SHP77 (cell line): ENCODE measurements at places on chromosomes 6 and 20.

- DNase-seq: peak; percentile 82
Observed at GRCh38 chr20:2523919-2524708, 12.3 kb upstream of the TMC2 start.

- no peak for DNase-seq
Observed at GRCh38 chr6:169162752-169163407, 90.8 kb downstream of the THBS2 start.

- DNase-seq: no peak
Observed at GRCh38 chr20:1295276-1295930, 29.3 kb downstream of the SNPH start.

- no peak for DNase-seq
Observed at GRCh38 chr20:18513208-18513607, 5.5 kb downstream of the SEC23B start.

- no peak for DNase-seq
Observed at GRCh38 chr6:89434954-89435353, 2.0 kb downstream of the ANKRD6 start.

DNA sequence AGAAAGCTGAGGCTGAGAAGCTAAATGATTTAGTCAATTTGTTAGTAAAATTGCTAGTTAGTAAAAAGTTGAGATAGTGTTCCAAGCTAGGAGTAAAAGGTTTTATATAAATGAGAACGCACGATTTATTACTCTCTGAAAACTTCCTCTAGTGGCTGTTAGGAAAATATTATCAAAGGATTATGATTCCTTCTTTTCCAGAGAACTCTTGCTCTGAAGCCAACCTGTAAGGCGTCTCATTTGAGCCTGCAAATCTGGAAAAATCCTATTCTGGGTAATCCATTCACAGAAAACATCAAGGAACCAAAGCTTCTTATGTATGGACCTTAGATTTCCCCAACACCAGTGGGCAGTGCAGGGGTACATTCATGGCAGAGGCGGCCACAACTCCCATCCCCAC is 252.7 kb downstream of the SOD2 start:
- no peak for DNase-seq
